PC-9 (cell line): ENCODE measurements at places on chromosomes 16 and 17. TPM values are rescaled to one million over a fixed set of nuclear protein-coding genes. Genes with fewer than 3 reads are reported as not detected.

- no peak overlapping the region for H3K27ac ChIP-seq
- H3K4me3 ChIP-seq = no peak overlapping the region
- peak; percentile 73 for DNase-seq
- H3K27me3 ChIP-seq = no peaks in the 10 kb centered on the region
- no peaks in the 10 kb centered on the region for H3K36me3 ChIP-seq
These were observed 14.2 kb upstream of the RIPOR1 start for GRCh38 chr16:67514382-67514828.

DNA sequence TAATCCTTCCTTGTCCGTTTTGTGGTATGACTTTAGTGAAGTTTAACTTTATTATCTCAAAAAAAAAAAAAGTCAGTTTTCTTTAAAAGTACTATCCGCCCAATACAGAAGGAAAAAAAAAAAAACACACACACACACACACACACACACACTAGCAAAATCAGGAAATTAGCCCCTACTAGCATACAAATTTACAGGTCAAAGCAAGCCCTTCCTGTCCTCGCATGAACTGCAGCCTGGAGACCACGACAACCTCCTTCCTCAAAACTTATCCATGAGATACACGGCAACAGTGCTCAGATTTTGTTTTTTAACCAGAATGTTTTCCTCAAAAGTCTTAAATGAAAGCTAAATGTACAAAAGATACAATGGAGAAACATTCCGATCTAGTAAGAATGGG is 16.2 kb downstream of the NCOR1 start:
- H3K4me3 ChIP-seq = no peak overlapping the region
- 0 out of 2 replicates have a peak, but pooled peaks cover 8% of the 10 kb centered on the region for H3K4me1 ChIP-seq
- no peak overlapping the region for H3K27ac ChIP-seq
- DNase-seq = no peak

PRSS21 gene
- total RNA-seq = 61.2 and 77.4 TPM in 2 replicates

DNA sequence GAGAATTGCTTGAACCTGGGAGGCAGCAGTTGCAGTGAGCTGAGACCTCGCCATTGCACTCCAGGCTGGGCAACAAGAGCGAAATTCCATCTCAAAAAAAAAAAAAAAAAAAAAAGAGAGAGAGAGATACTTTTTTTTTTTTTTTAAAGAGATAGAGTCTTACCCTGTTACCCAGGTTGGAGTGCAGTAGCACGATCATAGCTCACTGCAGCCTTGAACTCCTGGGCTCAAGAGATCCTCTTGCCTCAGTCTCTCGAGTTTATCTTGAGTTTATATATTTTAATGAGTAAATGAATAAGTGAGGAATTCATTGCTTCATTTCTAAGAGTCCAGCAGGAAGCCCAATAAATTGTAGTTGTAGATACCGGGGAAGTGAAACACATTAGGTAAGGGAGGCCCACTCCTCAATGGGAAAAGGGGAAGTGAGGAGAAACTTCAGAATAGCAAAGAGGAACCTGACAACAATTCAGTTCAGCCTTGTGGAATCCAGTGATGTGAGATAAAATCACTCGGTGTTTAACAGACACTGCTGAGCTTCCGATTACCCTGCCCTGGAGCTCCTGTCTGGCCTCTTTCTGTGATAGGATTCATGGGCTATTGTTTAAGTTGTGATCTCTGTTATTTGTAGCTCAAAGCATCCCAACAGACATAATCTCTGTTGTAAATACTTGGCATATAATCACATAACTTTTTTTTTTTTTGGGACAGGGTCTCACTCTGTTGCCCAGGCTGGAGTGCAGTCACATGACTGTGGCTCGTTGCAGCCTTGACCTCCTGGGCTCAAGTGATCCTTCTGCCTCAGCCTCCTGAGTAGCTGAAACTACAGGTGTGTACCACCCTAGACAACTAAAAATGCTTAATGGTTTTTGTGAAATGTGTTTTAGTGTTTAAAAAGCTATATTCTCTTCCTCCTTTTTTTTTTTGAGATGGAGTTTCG is 15.8 kb upstream of the ITGAM start:
- H3K27ac ChIP-seq = no peak overlapping the region
- no peaks in the 10 kb centered on the region for H3K27me3 ChIP-seq
- no peak overlapping the region for H3K4me3 ChIP-seq
- H3K4me1 ChIP-seq = peaks cover 15% of the 10 kb centered on the region

DNA sequence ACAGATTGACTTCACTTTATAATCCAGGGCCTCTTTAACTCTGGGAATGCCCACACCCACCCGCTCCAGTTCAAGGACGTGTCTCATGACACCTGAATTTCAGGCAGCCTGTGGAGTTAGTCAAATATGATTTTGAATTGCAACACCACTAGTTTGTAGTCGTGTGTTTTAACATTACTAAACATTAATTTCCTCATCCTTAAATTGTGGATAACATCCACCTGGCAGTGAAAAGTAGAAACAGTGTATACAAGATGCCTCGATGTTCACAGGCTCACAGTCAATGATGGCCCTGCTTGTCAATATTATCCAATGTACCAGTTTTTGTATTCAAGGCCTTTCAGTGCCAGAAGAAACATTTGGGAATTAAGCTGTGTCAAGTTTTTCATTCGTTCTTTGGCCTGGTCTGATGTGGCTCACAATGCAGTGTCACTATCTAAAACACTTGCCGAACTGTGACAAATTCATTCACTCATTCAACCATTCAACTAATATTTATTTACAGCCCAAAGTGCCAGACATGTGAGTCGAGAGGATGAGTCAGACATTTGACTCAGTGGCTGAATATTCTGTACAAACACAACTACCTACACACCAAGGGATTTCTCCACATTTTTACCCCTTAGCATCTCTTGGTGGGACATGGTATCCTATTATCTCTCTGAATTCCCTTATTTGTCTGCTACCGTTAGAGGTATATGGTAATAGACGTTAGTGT is 1.4 kb downstream of the MEIOB start:
- H3K36me3 ChIP-seq = no peaks in the 10 kb centered on the region
- H3K27me3 ChIP-seq = no peaks in the 10 kb centered on the region
- peak overlapping the region; percentile 88 for H3K27ac ChIP-seq
- peaks cover 19% of the 10 kb centered on the region for H3K4me1 ChIP-seq
- no peak overlapping the region for H3K4me3 ChIP-seq
- peak; percentile 91 for DNase-seq

DNA sequence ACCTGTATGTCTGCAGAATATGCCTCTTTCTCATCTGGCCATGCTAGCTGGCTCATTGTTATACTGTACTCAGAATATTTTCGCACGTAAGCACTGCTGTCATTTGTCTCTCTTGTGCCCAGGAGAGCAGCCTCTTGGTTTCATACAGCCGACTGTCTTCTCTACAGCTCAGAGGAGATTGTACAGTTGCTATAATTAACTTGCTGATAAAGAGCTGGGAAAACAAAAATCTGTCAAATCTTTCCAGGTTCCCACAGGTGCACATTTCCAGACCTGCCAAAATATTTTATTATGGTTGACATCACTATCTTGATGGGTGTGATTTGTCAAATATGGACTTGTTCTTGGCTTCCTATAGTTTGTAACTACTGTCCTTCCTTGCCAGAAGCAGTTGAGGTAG is 122.7 kb downstream of the FTO start:
- no peak overlapping the region for H3K27ac ChIP-seq
- H3K4me3 ChIP-seq = no peak overlapping the region

CTRB2 gene
- total RNA-seq = not detected in 2 replicates

CD300E gene
- not detected in 2 replicates for total RNA-seq

DNA sequence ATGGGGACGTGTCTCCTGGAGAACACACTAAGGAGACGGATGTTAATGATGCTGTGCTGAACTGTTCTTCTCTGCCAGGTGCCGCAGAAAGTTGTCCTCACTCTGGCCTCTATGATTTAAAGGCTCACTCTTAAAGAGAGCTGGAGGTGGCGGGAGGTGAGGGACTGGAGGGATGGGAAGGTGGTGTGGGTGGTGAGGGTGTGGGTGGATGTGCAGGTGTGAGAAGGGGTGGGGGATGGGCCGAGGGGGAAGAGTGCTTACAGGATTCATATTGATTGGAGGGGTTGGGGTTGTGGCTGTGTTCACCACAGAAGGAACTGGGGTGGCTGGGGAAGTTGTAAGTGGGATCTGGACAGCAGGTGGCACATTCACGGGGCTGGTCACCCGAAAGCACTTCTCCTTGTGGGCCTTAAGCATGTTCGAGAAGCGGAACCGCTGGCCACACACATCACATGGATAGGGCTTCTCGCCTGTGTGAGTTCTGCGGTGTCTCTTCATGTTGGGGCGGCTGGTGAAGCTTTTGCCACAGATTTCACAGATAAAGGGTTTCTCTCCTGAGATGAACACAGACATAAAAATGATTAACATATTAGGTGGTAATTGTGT is 63.6 kb downstream of the ZNF652 start:
- H3K27ac ChIP-seq = no peak overlapping the region
- H3K4me1 ChIP-seq = no peaks in the 10 kb centered on the region
- no peak overlapping the region for H3K4me3 ChIP-seq

DNA sequence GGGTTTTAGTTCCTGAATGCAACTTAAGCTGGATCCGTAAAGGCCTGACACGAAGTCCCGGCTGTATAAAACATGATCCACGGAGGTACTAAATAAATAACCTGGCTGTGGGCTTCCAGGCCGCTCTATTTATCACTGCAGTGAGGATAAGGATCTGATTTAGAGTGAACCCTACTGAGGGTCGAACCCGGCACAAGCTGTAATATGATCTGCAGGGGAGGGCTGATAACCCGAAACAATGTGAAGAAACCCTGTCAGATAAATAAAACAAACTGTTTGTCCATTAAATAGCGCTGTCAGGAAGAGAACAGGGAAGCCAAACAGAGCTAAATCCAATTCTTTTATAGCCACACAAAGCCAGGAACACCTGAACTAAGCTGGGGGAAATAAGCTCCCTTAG is 375.6 kb upstream of the SALL1 start:
- DNase-seq = no peak
- H3K4me1 ChIP-seq = no peaks in the 10 kb centered on the region
- H3K36me3 ChIP-seq = no peaks in the 10 kb centered on the region
- no peak overlapping the region for H3K4me3 ChIP-seq
- H3K27ac ChIP-seq = no peak overlapping the region

ZNF785 gene
- total RNA-seq = 30.9 and 39.8 TPM in 2 replicates

SLC52A1 gene
- total RNA-seq = 0.28 and 0.48 TPM in 2 replicates

NUDT7 gene
- total RNA-seq = not detected in 2 replicates

CDH1 gene
- 117 and 120 TPM in 2 replicates for total RNA-seq

DNA sequence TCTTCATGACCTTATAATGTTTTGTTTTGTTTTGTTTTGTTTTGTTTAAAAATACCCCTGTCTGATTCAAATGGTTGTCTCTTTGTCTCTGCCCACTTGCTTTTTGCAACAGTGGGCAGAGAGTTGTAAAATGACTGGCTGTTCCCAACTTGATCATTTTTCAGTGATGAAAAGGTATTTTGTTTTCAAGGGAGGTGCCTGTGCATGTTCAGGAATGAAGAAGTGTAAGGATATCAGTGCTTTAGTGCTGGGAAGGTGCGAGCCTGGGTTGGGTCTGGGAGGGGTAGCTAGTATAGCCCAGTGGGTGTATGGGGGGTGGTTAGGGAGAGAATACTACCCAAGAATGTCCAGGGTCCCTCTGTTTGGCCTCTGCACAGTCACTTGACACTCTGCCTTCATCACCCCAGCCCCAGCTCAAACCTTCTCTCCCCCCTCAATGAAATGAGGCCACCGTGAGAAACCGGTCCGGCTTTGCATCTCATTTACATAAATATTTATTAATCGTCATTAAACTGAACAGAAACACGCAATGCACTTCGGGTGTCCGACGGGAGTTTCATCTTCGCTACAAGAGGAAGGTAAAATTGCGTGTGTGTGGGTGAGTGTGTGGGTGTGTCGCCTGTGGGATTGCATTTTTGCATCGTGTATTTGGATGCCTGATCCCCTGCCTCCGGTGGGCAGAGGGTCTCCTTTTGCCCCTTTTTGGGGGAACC is 4.3 kb downstream of the NEUROD2 start:
- H3K27ac ChIP-seq = no peak overlapping the region
- no peaks in the 10 kb centered on the region for H3K4me1 ChIP-seq
- H3K27me3 ChIP-seq = peaks cover 86% of the 10 kb centered on the region
- H3K4me3 ChIP-seq = no peak overlapping the region
- DNase-seq = no peak

CPNE7 gene
- total RNA-seq = 19.5 and 27.8 TPM in 2 replicates
